Stimulated activated CD4-positive, alpha-beta T cell treated with anti-CD3 and anti-CD28 coated beads, Interleukin-4, amount 100 ng/mL, for 1 hour (primary cell): ENCODE measurements at places on chromosomes 7 and 10.

DNA sequence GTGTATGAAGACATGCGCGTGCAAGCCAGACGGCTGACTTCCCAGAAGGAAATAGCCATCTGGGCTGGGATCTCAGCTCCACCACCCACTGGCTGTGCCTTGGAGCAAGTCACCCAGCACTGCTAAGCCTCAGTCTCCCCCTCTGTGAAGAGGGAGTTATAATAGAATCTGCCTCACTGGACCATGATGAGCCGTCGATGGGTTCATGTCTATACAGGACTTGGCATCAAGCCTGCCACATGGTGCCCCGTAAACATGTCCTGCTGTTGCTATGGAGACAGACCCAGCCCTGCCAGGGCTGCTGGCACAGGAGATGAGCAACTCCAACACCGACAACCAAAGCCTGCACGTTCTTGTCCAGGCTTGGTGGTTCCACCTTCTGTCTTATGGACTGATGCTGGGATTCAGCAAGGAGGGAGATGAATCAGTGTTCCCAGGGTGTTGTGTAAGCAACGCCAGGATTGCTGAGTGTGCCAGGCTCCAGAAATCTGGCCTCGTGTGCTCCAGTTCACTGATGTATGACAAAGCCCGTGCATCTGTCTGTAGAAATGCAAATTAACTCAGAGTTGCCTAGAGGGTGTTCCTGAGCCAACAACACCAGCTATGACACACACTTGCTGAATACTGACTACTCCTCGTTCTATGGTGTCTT, 5.6 kb downstream of the GPR15LG start:
- DNase-seq, result no peak

GRCh38 chr7:40297741-40298311, 163.0 kb downstream of the SUGCT start:
- DNase-seq, result no peak

DNA sequence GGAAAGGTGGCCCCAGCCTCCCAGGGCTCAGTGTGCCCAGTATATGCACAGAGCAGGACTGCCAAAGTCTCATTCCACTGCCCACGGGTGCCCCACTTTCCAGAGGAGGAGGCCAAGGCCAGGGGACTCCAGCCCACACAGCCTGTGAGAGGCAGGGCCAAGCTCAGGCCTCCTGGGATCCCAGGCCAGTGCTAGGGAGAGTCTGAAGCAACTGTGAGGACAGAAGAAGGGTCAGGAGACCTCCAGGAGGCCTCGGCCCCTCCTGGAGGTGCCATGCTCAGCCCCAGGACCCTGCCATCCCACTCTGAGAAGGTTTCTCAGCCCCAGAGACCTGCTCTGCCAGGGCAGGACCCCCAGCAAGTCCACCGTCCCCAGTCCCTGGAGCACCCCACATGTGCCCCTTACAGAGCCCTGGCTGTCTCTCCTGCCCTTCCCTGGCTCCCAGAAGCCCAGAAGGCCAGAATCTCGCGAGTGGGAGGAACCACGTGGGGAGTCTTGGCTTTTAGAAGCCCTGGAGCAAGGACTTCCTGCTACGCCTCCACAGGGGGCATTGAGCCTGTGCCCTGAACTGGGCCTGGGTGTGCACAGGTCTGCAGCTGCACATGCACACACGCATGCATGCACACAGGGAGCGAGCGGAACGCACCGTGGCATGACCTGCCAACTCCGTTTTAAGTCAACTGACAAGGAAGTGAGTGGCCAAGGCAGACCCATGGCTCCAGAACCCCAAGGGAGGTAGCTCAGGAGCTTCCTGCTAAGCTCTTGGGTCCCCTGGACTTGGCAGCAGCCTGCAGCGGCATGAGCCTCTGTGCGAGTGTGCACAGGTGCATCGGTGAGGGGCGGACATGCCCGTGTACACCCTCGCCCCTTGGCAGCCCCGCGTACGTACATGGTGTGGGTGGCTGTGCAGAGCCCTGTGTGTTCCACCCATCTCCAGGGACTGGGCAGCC, 33.6 kb downstream of the ZCCHC24 start:
- DNase-seq, result no peak

DNA sequence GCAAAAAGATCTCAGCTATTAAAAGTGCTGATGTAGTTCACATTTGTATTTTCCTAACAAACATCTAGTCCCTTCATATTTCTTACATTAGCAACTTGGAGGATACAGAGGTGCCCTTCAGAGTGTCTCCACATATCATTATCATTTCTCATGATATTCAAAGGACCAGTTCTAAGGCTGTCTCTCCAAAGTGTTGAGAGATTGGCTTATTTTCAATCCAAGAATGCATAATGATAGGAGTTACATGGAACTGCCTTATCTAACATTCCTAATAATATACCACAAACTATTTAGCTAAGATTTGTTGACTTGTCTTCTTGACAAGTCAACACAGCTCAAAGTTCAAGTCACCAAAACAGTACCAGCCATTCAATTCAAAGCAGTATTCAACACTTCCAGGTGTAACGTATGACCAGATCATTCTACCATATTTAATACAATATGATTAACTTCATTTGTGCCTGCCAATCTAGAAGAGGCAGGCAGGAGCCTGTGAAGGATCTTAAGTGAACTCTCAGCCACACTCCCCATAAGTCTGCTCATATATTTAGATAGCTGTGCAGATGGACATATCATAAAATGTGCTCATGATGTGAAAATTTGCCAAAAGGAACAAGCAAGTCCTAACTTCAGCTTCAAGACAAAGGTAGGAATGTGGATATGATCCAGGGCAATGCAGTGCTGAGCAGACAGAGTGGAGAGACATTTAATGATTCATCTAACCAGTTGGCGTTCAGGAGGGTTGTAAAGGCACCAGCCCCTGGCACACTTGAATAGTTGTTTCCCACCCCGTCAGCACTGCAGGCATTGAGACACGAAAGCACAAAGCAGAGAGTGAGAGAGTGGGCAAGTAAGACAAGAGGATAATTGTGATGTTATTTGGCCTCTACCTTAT, 108.3 kb downstream of the MTERF1 start:
- DNase-seq, result no peak

DNA sequence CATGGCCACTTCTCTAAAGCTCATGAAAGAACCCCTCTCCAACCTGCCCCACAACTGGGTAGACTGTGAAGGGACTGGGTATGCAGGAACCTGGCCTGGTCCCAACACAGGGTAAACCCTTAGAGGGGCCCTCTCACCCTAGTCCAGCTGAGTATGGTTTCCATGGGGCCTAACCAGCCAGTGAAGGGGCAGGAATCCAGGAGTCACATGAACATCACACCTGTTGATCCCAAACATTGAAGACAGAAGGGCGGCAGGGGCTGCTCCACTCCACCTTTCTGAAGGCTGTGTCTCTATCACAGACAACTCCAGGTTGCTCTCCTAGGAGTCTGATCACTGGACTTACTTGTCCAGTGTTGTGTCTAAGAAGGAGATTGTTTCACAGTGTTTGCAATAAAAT, 30.8 kb downstream of the GRID1 start:
- DNase-seq, result no peak
